ENCODE measurements at places on chromosomes 7 and 10. TPM values are rescaled to one million over a fixed set of nuclear protein-coding genes. Genes with fewer than 3 reads are reported as not detected.

Gene GHRHR
- not detected for total RNA-seq

Gene ZNF853
- total RNA-seq = 1.4 TPM

Gene CREB5
- 3.1 TPM for total RNA-seq

Gene SYCE1
- total RNA-seq = not detected

Gene CEP55
- 96.4 TPM for total RNA-seq

Gene NUTM2D
- total RNA-seq = 1.5 TPM

Gene SPAM1
- total RNA-seq = not detected

DNA sequence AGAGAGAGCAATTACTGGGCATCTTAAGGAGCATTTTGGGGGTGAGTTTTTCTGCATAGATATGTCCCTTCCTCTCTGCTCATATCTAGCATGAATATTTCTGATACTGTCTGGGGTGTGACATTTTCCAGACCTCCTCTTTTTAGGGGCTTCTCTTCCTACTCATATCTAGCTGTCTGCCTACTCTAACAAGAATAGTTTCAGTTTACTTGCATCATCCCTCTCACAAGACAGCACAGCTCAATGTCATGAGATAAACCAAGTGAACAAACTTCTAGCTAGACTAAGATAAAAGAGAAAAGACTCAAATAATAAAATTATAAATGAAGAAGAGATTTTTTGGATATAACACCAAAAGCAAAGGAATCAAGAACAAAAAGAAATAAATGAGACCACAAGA is 419.5 kb upstream of the SORCS1 start:
- DNase-seq = no peak

GRCh38 chr10:101760510-101760909 is 15.4 kb downstream of the FGF8 start:
- no peak for DNase-seq

DNA sequence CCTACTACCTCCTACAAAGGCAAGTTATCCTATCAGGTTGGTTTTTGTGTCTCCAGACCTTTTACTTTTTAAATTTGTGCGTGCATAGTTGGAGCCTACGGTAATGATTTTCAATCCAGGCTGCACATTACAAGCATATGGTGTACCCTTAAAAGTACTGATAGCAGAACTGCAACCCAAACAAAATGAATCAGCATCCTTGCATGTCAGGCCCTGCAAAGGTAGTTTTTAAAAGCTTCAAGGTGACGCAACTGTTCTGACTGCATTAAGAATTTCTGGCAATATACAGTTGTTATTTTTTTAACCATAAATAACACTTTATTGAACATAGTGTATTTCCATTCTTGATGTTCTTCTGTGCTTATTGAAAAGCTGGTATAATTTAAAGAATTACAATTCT is 28.9 kb downstream of the GNAT3 start:
- DNase-seq = no peak

DNA sequence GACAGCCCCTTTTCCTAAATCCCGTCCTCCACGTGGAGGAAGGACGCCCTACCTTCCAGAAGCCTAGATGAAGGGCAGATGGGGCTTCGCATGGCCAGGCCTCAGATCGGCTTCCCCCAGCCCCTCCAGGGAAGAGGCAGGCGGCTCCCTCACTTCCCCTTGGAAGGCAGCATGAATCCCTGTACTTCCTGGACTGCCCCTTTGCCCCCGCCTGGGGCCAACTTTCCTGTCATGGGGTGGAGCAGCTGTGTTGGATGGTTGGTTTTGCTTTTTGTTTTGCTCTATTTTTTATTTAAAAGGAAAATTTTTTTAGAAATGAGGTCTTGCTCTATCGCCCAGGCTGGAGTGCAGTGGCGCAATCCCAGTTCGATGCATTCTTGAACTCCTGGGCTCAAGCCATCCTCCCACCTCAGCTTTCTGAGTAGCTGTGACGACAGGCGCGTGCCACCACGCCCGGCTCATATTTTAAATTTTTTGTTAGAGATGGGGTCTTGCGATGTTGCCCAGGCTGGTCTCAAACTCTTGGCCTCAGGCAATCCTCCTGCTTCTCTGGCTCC is 27.2 kb downstream of the GTF2IRD1 start:
- no peak for DNase-seq

DNA sequence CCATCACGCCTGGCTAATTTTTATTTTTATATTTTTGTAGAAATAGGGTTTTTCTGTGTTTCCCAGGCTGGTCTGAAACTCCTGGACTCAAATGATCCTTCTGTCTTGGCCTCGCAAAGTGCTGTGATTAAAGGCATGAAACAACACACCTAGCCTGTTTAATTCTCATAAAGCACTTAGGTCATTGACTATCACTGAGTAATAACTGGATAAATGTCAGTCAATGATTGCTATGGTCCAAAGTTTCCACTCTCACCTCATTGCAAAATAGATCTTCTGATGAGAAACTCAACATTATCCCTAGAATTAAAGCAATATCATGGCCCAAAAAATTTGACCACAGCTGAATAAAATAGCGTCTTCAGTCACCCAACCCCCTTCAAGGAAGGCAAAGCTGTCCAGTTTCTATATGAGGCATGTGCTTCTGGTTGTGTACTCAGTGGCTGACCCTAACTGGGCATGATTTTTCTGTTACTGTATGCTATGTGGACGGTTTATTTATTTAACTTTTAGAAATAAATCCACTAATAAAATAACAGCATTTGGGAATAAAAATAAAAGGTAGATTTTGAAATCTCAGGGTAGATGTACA is 86.5 kb upstream of the LRRN3 start:
- no peak for DNase-seq

- DNase-seq = no peak
These were observed 108.9 kb downstream of the DNAH11 start for GRCh38 chr7:21651697-21652096.

DNA sequence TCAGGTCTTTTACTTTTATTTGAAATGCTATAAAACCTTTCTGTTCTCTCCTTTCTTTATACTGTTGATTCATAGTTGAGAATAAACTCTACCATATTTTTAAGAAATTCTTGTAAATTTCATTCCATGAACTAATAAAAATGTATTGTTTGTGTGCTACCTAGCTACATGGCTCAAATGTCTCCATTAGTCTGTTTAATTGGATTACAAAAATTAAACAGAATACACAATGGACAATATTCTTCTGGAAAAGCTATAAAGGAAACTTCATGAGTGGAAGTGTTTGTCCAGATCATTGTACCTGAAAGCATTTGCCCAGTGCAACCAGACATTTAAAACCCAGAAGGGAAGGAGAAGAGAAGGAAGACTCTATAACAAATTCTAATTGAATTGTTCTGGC is 20.1 kb downstream of the KCND2 start:
- DNase-seq = no peak

DNA sequence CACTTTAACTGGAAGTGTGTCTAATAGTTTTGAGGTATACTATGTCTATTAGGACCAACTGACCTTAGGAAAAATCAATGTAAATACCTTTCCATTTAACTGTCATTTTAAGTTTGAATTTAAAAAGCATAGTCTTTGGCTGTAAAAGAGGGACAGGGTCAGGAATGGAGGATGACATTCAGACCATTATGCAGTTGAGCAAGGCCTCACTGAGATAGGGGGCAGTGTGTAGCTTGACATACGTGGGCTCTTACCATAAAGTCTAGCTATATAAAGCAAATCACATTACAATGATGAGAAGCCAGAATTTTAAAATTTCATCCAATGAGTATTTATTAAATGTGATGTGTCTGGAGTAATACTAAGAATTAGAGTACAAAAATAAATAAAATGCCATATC is 17.9 kb downstream of the PALS2 start:
- no peak for DNase-seq

DNA sequence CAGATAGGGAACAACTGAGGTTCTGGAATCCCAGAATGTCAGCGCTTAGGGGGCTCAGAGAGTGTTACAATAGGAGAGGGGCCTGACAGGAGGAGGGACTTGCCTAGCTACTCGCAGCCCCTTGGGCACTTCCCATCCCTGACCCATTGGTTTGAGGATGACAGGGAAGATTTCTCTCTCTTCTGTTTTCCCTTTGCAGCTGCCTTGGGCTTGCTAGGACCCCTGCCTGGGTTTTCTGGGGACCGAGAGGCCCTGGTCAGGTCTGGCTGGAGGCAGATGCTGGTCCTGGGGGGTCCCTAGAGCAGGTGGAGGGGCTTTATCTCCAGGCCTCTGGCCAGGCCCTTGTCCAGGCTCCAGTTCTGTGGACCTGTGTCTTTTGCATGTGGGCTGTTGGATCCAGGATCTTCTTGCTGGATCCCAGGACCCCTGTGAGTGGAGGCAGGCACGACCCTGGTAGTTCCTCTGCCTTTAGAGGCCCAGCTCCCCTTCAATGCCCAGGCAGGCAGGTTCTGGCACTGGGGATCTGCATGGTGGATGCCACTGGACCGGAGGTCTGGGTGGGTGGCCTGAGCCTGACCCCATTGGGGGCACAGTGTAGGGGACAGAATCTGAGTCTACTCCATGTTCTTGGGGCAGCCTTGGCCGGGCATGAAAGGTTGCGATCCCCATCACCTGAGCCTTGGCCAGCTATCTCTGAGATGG is 26.9 kb downstream of the RAMP3 start:
- no peak for DNase-seq

GRCh38 chr7:156102267-156102666 is 290.0 kb upstream of the SHH start:
- DNase-seq = no peak

GRCh38 chr10:121783782-121784372 is 144.0 kb downstream of the ATE1 start:
- no peak for DNase-seq

GRCh38 chr10:102240467-102241031 is 763 bp downstream of the PITX3 start:
- DNase-seq = no peak

All from Panc1 (cell line).